IPS DF 6.9 (cell line): ENCODE measurements at places on chromosomes 16 and 17.

DNA sequence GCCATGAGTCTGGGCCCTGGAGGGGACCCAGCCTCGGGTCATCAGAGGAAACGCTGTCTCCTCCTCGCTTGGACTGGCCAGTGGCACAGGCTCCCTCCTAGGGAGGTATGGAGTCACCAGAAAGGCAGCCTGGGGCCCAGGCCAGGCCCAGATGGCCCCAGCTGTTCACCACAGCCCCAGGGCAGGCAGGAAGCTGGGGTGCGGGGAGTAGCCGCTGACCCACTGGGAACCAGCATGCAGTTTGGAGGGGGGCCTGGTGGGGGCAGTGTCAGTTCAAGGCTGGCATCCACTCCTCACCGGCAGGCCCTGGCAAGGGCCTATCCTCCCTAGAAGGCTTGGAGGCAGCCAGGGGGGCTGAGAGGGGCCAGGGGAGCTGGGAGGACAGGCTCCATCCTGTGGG is 48.8 kb downstream of the SDK2 start:
- peak; percentile 29 for DNase-seq

DNA sequence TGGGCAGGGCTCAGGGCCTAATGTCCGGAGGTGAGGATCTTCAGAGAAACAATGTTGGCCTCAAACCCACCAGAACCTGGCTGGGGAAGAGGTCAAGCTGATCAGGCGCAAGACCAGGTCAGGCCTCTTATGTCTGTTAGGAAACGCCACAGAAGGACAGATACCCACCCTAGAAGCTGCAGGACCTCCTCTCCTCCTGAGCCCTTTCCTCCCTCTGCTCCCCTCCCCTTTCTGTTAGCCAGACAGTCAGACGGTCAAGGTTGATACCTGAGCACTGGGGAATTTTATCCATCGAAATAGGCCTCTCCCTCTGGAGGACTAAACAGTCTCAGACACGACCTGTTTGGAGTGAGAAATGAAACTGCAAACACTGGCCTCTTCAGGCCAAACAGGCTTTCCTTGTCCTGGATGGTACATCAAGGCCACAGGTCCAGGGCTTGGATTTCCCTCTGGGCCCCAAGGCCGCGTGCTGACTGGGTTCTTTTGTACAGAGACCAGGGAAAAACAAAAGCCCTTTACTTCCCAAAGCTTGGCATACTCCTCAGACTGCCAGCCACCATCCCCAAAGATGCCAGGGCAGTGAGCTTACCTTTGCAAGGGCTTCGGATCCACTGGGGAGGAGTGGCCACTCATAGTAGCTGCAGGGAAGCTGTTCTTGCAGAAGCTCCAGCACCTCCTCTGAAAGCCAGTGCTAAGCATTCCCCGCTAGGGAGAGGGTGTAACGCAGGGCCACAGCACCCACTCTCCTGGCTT is 135.8 kb downstream of the CCDC182 start:
- DNase-seq, result no peak

- DNase-seq, result no peak
Observed at GRCh38 chr16:46839986-46840443, 9.0 kb upstream of the C16orf87 start.

GRCh38 chr17:30113213-30113612 is 3.4 kb upstream of the NSRP1 start:
- DNase-seq, result no peak

- no peak for DNase-seq
Observed at GRCh38 chr17:48994549-48995303, 2.5 kb upstream of the IGF2BP1 start.

DNA sequence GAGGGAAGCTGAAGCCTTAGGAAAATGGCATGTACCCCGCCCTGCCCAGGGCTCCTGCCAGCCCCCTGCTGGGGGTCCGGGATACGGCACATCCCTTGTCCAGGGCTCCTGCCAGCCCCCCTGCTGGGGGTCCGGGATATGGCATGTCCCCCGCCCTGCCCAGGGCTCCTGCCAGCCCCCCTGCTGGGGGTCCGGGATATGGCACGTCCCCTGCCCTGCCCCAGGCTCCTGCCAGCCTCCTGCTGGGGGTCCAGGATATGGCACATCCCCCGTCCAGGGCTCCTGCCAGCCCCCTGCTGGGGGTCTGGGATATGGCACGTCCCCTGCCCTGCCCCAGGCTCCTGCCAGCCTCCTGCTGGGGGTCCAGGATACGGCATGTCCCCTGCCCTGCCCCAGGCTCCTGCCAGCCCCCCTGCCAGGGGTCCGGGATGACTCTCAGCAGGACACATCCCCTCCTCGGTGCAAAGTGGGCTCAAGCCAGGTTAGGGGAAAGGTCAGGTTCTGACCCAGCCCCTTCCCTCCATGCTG is 43.2 kb downstream of the RPH3AL start:
- DNase-seq, result no peak

GRCh38 chr16:85704011-85704410 is 15.3 kb upstream of the GINS2 start:
- no peak for DNase-seq

- DNase-seq, result no peak
Observed at GRCh38 chr17:50547736-50548083, 736 bp downstream of the SPATA20 start.

GRCh38 chr16:58614860-58615259 is 14.8 kb downstream of the CNOT1 start:
- no peak for DNase-seq

- DNase-seq, result no peak
Observed at GRCh38 chr16:59088431-59088830, 354.3 kb upstream of the GOT2 start.

GRCh38 chr17:81513753-81514488 is 1.3 kb upstream of the ACTG1 start:
- no peak for DNase-seq

- DNase-seq, result no peak
Observed at GRCh38 chr17:81302861-81303333, 7.8 kb upstream of the SLC38A10 start.

- DNase-seq, result no peak
Observed at GRCh38 chr17:55660178-55660886, 62.3 kb downstream of the TMEM100 start.

GRCh38 chr17:38601539-38602351 is 4.0 kb downstream of the SRCIN1 start:
- no peak for DNase-seq

DNA sequence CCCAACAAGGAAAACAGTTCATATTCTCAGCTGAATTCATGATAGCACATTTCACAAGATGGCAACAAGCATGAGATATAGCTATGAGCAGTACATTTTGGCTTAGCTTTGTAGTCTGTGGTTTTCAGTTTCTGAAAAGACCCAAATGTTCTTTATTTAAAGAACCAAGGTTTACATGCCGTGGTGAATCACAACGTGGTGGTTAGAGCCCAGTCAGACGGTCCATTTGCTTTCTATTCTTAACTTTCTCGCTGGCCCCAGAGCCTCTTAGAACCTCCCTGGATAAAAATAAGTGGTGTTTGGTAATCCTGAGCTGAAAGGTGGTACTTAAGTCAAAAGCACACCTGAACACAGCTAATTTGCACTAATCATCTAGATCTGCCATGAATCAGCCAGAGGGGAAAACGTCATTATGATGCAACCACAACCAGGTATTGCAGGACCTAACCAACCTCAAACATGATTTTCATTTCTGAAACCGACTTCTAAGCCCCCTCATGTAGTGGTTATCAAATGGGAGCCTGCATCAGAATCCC is 18.6 kb upstream of the HAPSTR1 start:
- no peak for DNase-seq

DNA sequence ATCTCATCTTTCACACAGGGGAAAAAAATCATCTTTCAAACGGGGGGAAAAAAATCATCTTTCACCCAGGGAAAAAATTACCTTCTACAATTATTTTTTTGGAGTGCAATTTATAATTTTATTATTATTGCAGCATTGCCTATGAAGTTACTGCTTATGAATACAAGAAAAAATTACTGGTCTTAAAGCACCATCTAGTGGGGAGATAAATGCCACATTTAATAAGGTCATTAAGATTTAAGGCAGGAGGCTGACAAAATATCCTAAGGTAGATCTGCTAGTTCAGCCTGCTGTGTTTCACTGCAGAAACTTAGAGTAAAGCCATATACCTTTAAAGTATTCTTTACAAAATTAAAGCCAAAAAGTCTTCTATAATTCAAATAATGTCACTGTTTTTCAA is 13.7 kb downstream of the SHCBP1 start:
- no peak for DNase-seq

DNA sequence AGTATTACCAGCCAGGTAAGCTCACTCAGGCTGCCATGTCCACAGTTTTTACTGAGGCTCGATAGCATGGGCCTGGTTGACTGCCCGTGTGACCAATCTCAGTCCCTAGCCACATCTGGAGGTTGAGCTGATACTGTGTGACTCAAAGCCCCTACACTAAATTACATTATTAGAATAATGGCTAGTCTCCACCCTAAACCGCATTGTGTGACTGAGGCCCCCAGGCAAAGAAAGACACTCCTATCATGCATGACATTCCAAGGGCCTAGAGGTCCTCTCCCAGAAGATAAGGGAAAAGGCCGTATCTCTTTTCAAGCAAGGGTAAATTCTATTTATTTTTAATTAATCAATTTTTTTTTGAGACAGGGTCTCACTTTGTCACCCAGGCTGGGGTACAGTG is 505.3 kb downstream of the HAPSTR1 start:
- no peak for DNase-seq

DNA sequence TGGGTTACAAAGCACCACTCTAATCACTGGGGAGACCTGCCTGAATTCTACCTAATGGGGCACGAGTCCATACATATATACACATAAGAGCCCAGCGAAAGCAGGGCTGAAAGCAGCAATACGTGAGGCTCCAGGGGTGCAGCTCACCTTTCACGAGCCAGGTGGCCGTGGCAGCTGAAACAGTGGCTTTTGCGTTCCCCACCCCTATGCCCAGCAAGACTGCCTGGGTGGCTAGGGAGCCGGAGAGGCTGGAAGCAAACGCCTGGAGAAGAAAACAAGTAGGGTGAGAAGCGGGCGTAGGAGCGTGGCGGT is 618 bp downstream of the RUSF1 start:
- DNase-seq, result no peak

DNA sequence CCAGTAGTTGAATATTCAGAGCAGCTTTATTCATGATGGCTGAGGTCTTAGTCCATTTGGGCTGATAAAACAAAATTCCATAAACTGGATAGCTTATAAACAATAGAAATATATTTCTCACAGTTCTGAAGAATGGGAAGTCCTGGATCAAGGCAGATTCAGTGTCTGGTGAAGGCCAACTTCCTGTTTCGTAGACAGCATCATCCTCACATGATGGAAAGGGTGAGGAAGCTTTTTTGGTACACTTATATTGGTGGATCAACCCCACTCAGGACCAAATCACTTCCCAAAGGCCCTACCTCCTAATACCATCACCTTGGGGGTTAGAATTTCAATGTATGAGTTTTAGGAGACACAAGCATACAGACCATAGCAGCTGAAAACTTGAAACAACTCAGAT is 224.2 kb downstream of the CYB561 start:
- DNase-seq, result no peak

- DNase-seq, result no peak
Observed at GRCh38 chr16:12043953-12044352, 67.4 kb downstream of the SNX29 start.

- no peak for DNase-seq
Observed at GRCh38 chr16:81405702-81406113, 38.9 kb upstream of the CMIP start.

DNA sequence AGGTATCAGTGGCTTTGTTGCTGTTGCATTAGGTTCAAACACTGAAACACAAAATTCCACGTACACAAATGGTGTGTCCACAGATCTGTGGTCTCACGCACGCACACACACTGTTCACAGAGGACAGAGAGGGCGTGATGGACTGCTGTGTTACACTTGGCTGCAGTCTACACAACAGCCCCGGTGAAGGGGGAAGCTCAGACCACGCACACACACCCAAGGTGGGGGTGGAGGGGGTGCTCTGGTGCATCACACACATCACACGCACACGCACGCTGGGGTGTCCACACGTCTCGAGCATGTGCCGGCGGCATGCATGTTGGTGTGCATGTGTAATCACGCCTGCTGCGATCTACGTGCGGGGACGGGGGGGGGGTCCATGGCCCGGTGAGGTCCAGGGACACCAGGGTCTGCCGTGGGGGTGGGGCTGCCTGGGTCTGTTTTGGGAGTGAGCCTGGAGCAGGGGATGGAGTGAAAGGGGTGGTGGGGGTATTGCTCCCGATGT is 7.3 kb downstream of the HSD3B7 start:
- no peak for DNase-seq

GRCh38 chr16:53449816-53450517 is 15.7 kb downstream of the RBL2 start:
- no peak for DNase-seq

DNA sequence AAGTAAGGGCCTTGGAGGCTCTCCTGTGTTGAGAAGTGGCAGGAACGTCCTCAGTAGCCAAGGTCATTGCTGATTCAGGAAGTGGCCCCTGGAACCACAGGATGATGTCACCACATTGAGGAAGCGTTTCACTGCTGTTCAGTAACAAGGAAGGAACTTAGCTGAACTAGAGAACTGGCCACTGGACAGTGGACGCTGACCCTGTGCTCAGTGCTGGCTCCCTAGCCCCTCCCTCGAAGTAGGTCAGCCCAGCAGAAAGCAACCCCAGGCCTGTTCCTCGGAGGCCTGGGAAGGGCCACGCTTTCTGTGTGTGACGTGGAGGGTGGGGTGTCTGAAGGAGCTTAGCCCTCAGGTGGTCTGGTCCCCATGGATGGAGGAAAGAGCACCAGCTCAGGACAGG is 58.3 kb downstream of the B9D1 start:
- no peak for DNase-seq

GRCh38 chr17:65088621-65089360 is 32.3 kb upstream of the GNA13 start:
- DNase-seq, result no peak

GRCh38 chr17:68161644-68162428 is 86.0 kb upstream of the AMZ2 start:
- DNase-seq, result no peak

DNA sequence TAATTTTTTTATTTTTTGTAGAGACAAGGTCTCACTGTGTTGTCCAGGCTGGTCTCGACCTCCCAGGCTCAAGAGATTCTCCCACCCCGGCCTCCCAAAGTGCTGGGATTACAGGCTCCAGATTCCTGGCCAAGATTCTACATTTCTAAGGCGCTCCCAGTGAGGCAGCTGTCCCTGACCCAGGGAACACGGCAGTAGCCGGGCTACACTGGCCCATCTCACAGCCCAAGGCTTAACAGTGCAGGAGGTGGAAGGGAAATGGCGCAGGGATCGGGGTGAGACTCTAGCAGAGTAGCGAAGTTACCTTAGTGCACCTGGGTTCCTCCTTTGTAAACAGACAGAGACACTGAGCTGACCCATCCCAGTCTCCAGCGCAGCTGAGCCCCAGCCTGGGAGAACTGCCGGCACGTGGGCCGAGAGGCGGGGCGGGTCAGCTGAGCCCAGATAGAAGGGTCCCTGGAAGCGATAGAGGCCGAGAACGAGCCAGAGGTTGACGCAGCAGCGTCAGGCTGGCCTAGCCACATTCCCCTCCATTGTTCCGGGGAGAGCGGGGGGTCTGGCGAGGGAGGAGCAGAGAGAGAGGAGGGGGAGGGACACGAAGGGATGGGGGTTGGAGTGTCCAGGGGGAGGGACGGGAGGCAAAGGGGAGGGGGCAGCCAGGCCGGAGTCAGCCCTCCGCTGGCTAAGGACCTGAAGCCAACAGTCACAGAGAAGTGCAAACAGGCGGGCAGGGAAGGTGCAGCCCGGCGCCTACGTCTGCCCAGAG is 2.5 kb downstream of the CARHSP1 start:
- DNase-seq, result peak; percentile 92
